ENCODE measurements at places on chromosomes 16 and 17.
A peak's percentile ranks its signal among the peaks of the same experiment; 100 is the strongest.

DNA sequence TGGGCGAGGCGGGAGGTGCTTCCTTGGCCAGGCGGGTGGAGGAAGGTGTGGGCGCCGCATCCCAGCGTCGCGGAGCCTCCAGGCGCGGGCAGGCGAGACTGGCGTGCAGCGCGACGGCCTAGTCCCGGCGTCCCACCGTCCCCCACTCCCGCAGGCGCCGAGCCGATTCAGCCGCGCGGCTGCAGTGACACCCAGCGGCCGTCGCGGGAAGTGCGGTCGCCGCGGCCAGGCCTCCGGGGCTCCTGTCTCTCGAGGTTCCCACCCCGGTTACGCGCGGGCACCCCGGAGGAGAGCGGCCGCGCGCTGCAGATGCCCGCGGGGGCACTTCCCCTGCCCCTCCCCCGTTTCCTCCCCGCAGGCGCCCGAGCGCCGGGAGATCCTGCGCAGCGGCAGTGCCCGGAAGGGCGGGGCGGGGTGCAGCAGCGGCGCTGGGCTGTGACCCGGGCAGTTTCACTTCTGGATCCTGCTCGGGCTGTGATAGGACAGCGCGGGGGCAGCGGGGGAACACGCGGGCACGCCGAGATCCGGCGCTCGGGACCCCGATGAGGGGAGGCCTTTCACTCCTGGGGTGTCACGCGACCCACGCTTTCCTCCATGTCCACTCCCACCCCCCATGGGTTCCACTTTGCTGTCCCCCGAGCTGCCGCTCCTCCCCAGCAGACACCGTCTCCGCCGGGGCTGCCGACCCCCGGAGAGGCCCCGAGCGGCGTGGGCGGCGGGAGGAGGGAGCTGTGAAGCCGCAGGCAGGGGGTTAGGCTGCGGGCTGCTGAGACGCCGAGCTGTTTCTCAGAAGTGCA lies 16.6 kb downstream of the GRB7 start:
- peak; percentile 88 for DNase-seq

GRCh38 chr17:21186399-21187187 lies 27.4 kb downstream of the TMEM11 start:
- DNase-seq = no peak

- peak; percentile 78 for DNase-seq
Observed at GRCh38 chr17:44655983-44656710, at the start of gene MEIOC. TSS of gene MEIOC (plus strand) at chr17:44656468. CDS start at chr17:44656614, 146 bp downstream.

- DNase-seq = no peak
Observed at GRCh38 chr16:85248342-85248741, 136.1 kb upstream of the CIBAR2 start.

- peak; percentile 47 for DNase-seq
Observed at GRCh38 chr16:85523602-85524364, 89.3 kb upstream of the GSE1 start.

DNA sequence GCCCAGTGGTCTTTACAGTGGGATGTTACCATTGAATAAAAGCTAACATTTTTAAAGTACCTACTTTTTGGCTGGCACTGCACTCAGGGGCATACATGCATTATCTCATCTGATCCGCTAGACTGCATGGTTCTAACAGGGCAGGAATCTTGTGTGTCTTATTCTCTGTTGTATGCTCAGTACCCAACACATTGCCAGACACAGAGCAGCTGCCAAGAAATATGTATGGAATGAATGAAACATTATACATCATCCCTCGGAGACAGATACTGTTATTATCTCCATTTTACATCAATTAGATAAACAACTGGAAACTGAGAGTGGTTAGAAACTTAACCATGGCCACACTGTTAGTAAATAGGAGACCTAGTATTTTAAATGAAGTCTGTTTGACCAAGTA lies 74.1 kb upstream of the CDH11 start:
- DNase-seq = no peak

- DNase-seq = no peak
Observed at GRCh38 chr17:77721846-77722160, 236.7 kb upstream of the TNRC6C start.

Measured in NCI-H2081 (cell line).